ENCODE measurements at places on chromosomes 5 and 9.

- DNase-seq = no peak
Measured at GRCh38 chr9:33130961-33131789, 36.0 kb downstream of the B4GALT1 start.

DNA sequence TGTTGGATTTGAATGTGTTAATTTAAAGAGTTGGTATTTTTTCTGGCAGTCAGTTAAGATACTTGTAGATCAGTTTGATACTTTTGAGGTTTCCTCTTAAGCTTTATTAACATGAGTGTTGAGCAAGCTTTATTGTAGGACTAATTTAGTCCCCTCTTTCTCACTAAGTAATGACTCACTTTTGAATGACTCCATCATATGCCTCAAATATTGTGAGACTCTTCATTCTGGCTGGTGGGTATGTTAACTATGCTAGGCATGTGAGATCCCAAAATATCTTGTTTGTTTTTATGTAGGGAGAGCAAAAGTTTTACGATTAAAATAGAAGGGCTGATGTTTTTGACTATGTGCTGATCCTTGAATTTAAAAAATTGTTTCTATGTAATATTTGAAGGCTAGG, 355.7 kb downstream of the IZUMO3 start:
- DNase-seq = no peak

GRCh38 chr5:66718374-66719002, 122.3 kb downstream of the MAST4 start:
- DNase-seq = no peak

DNA sequence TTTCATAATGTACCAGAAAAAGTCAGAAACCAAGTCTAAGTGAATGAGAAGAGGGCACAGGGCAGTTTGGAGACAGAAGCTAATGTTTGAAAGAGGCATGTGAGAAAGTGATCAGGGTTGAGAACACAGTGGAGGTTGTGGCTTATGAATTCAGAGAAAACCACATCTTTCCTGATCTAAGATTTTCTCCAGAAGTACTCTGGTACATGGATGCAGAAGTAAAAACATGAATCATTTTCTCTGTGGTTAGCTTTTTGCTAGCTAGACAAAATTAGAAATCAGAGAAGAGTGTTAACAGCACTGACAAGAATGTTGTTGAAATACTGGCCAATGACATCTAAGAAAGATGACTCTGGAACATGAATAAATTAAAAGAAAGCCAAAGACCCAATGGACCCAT, 541.1 kb downstream of the DNAH5 start:
- DNase-seq = no peak

GRCh38 chr9:131748411-131748955, 8.6 kb upstream of the RAPGEF1 start:
- no peak for DNase-seq

- DNase-seq = no peak
Measured at GRCh38 chr9:93354451-93354850, 97.0 kb upstream of the FAM120A start.

GRCh38 chr5:63854076-63854475, 108.2 kb downstream of the HTR1A start:
- no peak for DNase-seq

- DNase-seq = no peak
Measured at GRCh38 chr9:123322273-123323195, 33.5 kb upstream of the CRB2 start.

DNA sequence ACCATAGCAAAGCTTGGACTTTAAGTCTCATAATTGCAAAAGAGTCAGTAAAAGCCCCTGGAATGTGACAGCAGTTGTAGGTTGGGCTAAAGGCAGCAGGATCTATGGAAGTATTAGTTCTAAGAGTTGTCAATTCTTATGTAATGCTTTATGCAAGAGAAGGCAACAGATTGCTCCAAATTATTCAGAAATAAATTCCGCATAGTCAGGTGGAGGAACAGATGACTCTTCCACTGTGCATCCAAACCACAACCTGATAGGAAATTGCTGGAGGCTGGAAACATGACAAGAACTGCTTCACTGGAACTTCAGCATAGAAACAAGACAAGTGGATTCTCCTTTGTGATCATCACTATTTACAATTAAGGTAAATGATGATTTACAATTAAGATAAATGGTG, 101.0 kb downstream of the STARD4 start:
- no peak for DNase-seq

GRCh38 chr5:97501965-97502305, 318.9 kb upstream of the RIOK2 start:
- DNase-seq = peak; percentile 7

DNA sequence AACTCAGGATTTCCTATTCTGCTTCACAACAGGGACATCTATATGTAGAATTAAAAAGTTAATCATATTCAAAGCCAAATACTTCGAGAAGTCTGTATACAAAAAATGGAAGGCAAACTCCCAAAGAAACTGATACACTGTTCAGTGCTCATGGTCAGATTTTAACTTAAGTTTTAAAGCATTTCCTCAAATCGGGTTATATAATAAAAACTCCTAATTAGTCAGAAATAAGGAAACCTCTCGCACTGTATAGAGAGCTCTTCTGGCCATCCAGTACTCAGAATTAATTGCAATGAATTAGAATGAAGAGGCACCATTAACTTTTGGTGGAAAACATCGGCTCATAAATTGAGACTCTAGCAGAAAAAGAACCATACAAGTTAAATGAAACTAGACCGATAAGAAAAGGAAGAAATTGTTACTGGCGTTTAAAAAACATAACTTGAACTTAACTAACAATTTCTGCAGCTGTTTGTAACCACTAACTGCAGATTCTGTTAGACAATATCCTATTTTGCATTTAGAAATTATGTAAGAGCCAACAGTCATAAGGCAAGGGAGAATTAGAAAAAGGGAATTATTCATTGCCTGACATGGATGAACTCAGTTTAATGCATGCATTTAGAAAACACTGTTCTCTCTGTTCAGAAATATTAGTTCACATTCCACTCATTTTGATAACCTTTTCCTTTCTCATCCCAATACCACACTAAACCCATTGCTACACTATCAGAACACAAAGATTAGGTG, 96.6 kb downstream of the FNBP1 start:
- no peak for DNase-seq

GRCh38 chr9:2567922-2568321, 53.7 kb upstream of the VLDLR start:
- DNase-seq = no peak

DNA sequence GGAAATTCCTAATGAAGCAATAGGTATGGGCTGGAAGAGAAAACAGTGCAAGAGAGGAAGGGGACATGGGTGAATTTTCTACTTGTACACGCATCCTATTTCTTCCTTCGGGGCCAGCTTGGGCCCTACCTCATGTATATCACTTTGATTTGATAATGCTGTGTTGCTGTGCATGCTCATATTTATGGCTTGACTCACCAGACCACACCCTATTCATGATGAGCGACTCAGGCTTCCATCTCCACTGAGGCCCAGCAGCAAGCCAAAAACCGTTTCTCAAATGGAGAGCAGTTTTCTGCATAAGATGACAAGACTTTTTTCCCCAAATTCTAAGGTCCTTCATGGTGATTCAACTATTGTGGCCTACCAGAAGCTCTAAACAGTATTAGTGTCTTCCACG, 2039.1 kb upstream of the CDH9 start:
- DNase-seq = no peak

Data from AG08396 (cell line).